ENCODE measurements at places on chromosomes 2 and 18.
A peak's percentile ranks its signal among the peaks of the same experiment; 100 is the strongest.

DNA sequence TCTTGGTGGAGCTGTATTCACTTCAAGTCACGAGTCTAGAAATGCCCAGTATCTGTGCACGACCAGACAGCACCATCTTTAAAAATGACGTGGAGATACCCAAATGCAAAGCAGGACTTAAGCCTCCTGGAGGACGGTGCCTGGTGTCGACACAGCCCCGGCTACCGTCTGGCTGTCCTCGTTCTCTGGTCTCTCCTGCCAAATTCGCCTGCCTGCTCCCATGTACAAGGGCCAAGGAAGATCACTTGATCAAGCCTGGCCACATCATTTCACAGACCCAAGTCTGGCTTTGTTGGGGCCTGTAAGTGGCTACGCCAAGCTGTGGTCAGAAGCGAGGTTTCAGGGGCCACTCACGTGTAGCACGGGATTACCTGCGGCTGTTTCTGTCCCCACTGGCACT, 9.4 kb downstream of the ODC1 start:
- DNase-seq: no peak

- DNase-seq: peak; percentile 49
These were observed 3.7 kb downstream of the GPR17 start for GRCh38 chr2:127649684-127650040.

DNA sequence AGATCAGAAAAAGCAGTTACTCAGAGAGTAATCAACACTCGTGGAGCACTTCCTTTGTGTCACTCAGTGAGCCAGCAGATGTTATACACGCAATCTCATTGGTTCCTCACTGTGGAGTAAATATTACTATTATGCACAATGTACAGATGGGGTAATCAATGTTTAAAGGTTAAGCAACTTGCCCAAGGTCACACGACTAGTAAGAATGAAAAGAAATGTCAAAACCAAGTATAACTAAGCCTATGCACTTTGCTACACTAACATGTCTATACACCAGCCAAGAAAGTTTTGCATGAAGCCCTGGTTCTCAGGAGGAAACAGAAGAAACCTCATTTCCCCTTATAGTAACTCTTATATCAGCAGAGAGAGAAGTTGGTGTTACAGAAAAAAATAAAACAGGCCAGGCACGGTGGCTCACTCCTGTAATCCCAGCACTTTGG, 5.4 kb downstream of the METTL21A start:
- no peak for DNase-seq

DNA sequence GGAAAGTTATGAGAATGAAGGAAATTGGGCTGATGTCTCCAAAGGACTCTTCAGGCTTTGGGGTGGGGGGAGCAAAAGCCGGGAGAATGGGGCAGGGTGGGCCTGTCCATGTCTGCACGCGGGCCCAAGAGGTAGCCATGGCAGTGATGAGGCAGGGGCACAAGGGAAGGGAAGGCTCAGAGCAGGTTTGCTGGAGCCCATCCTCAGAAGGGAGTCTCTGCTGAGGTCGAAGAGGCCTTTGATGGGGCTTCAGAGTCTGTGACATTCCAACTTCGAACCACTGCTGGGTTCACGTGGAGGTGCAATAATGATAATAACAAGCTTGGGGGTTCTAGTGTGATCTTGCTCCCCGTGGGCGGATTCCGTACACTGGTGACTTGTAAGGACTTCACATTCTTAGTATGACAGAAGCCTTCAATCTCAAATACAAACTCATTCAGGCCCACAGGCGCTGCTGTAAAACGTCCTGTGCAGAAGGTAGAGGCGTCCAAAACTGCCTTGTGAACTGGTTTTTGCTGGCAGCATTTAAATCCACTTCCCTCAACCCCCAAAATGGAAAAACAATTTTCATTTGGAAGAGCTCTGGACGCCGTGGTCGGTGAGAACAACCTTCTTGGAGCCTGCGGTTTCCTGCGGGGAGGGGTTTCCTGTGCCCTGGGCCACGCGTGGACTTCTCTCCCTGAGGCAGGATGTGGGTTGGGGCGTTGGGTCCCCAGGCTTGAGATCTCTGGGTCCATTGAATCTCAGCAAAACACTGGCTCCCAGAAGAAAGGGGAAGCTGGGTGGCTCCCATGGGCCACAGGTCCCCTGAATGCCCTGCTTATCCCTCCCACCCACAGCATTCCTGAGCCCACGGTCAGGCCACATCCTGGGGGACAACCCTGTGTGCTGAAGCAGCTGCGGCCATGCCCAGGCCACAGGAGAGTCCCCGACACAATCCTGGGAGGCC, 151.0 kb downstream of the TPO start:
- no peak for DNase-seq

DNA sequence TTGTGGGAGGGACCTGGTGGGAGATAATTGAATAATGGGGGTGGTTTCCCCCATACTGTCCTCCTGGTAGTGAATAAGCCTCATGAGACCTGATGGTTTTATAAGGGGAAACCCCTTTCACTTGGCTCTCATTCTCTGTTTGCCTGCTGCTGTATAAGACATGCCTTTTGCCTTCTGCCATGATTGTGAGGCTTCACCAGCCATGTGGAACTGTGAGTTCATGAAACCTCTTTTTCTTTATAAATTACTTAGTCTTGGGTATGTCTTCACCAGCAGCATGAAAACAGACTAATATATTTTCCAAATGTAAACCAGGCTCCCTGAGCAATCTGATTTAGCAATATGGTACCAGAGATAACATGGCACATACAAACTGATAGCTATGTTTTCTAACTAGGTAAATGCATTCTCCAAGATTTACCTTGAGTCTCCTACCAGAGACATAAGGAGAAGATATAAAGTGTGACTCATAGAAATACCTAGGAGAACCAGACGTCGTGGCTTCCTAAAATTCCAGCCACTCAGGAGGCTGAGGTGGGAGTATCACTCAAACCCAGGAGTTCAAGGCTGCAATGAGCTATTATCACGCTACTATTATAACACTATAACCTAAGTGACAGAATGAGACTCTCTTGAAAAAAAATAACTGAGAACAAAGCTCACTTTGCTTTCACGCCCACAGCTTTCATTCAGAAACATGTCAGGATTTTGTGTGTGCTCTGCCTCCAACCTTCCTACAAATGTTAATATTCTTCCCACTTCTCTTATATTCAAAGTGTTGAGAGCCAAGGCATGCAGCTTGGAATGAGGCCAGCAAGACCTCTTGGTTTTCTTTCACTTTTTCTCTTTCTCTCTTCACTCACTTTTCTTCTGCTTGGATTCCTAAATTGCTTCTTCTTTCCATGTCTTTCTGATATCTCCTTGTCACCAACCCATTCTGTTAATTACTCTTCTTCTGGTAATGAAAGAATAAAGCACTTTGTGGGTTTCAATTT, 263.9 kb upstream of the UBE2E3 start:
- DNase-seq: no peak

- peak; percentile 38 for DNase-seq
These were observed 185.6 kb downstream of the CTIF start for GRCh38 chr18:48724442-48724841.

- DNase-seq: no peak
These were observed 192.5 kb downstream of the HAUS1 start for GRCh38 chr18:46296656-46297055.

GRCh38 chr2:211611061-211611518, 927.5 kb downstream of the ERBB4 start:
- DNase-seq: peak; percentile 44

DNA sequence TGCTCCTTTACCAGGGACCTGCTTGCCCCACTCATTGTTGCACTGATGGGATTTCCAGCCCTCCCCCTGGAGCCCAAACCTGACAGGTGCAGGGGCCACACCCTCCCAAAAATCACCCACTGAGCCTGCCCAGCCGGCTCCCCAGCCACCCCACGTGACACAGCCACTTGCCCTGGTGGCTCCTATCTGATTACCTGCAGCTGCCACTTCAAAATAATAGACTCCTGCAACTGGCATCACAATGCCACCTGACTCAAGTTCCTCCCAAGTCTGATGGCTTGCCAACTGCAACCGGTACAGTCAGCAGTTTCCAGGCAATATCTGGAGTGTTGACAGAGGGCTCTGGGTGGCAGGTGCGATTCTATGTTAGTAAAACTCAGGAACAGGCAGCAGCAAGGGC, 66.2 kb downstream of the CRACDL start:
- DNase-seq: peak; percentile 89

GRCh38 chr2:196260546-196260945, 89.2 kb upstream of the STK17B start:
- no peak for DNase-seq

DNA sequence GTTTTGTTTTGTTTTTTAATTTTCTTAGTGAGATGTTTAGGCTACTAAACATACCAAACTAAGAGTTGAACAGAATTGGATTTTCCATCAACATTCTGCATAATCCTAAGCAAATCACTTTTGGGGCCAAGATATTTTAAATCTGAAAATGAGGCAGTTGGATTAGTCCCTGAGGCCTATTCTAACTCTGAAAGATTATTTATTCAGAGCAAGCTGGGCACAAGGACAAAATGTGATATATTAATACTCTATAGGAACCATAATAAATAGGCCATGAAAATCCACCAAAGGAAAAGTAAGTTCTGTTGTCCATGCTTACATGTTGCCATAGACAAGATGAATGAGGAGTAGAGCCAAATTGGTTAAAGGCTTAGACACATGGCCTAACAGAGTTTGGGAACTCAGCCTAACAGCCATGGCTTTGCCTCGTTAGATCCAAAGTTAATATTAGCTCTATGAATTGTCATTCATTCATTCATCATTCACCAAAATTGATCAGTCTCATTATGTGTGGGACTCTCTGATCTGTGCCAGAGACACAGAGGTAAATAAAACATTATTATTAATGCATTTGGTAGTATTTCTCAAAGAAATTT, 183.5 kb downstream of the SCG2 start:
- DNase-seq: no peak

GRCh38 chr18:47512726-47513435, 261.4 kb upstream of the SKOR2 start:
- no peak for DNase-seq

- no peak for DNase-seq
These were observed 14.4 kb downstream of the SLC39A6 start for GRCh38 chr18:36114738-36115137.

GRCh38 chr2:26934335-26934724, 36.1 kb upstream of the MAPRE3 start:
- no peak for DNase-seq

DNA sequence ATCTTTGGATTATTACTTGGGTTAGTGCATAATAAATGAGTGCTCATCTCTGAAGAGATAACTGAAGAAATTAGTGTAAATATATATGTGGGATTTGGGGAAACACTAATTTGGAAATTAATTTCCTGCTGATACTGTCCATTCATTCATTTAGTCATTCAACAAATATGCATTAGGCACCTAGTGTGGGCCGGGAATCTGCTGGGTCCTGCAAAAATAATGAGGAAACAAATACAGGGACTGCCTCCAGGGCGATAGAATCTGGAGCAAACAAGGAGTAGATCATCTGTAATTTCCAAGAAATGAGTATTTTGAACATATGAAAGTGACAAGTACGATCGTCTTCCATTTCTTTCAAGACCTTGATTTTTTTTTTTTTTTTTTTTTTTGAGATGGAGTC, 203.7 kb upstream of the LYPD1 start:
- DNase-seq: no peak
